RWPE1 (cell line): ENCODE measurements at places on chromosomes 5 and 9.

GRCh38 chr9:111910428-111910827, 13.8 kb downstream of the UGCG start:
- no peak for DNase-seq

GRCh38 chr5:125142458-125142857, 396.0 kb upstream of the ZNF608 start:
- DNase-seq: peak; percentile 6

DNA sequence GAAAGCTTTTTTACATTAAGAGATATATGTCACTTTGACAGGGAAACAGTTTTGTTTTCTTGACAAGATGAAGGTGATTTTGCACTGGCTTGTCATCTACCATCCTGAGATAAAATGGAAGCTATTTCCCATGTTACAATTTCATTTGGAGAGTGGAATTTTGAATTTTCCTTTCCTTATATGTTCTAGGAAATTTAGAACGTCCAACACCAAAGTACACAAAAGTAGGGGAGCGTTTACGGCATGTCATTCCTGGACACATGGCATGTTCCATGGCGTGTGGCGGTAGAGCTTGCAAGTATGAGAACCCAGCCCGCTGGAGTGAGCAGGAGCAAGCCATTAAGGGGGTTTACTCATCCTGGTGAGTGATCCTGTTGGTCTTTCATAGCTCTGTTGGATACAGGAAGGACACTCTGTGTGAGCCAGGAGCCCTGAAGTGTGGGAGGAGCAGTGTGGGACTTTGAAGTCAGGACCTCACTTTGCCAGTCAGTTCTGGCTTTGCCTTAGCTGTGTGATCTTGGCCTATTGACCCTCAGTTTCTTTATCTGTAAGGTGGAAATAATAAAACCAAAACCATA, 887 bp downstream of the PTPDC1 start:
- no peak for DNase-seq

- DNase-seq: peak; percentile 78
Measured at GRCh38 chr9:84300271-84300670, 40.3 kb downstream of the SLC28A3 start.

DNA sequence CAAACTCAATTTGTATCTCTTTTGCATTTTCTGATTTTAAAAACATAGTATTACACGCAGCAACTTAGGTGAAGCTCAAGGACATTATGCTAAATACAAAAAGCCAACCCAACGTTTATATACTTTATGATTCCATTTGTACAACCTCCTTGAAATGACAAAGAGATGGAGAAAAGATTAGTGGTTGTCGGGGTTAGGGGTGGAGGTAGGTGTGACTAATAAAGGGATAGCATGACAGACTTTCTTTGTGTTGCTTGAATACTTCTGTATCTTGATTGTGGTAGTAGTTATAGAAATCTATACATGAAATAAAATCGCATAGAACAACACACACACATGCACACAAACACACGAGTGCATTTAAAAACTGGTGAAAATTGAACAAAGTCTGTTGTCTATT, 42.5 kb upstream of the EFNA5 start:
- DNase-seq: no peak

GRCh38 chr9:37221489-37222106, 101.2 kb downstream of the ZCCHC7 start:
- DNase-seq: no peak

DNA sequence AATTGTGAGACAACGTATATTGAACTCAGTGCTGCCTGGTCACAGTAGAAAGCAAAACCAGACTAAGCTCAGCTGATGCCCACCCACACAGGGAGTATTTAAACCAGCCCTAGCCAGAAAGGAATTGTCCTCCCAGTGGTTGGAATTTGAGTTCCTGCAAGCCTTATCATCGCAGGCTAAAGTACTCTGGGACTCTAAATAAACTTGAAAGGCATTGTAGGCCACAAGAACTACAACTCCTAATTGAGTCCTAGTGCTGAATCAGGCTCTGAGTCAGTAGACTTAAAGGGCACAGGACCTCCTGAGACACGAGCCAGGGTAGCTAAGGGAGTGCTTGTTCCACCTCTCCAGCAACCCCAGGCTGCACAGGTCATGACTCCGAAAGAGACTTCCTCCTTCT, 171.4 kb downstream of the MCTP1 start:
- DNase-seq: no peak

DNA sequence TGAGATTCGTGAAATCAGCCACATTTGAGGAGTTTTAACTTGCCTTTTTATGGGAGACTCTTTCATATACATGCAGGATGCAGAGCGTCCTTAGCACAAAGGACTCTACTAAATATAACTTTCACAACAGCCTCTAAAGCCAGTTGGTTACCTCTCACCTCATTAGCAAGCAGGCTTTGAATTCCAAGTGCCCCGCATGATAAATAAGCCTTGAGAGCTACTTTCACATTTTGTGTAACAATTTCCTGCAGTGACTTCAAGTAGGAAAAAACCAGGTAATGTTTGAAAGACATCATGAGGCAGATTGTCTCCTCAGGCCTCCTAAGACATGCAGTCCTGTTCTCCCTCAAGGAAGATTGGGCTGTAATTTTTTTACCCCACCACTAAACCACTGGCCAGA, 50.5 kb downstream of the RALGPS1 start:
- no peak for DNase-seq

DNA sequence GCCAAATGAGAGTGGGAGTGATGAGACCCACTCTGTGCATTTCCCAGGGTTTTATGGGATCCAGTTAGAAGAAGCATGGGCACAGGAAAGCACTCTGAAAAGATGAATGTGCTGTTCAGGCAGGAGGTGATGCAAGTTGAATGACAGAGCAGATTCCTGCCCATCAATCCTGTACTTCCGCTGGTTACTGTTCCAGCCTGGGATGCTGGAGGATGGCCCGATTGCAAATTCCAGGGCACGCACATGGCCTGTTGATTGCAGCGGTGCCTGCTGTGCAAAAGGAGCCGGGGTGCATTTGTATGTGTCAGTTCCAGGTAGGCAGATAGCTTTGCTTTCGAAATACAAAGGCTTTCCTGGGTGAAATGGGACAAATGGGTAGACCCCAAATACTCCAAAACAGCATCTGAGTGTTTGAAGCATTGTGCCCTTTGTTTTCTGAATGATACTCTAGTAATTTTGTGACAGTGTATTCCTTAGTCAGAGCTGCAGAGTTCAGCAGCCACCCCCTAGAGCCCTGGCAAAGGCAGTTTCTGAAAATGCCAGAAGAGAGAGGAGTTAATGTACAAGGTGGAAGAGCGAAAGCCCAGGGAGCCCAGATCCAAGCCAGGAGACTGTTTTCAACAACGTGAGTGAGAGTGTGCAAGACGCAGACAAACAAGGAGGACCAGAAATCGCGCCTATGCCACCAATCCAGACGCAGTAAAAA, 454.2 kb upstream of the CLINT1 start:
- no peak for DNase-seq
